ENCODE measurements at places on chromosomes 3 and 15.

DNA sequence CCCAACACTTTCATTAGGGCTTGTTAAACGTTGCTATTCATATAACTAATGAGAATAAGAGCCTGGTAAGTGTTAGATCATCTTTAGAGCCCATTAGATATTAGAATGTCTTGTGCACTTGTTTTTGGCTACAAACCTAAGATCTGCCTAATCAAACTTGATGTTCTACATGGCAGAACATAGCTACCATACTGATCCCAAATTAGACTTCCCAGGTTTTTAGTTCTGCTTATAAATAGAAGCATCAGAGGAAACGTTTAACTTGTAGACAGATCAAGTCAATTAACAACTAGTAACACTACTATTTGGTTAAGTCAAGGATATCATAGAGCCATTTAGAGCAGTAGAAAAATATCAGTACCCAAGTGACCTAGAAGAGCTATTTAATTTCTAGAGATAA lies 11.7 kb upstream of the KPNA4 start:
- no peak for DNase-seq

GRCh38 chr3:127053979-127054378 lies 71.1 kb downstream of the PLXNA1 start:
- no peak for DNase-seq

GRCh38 chr3:84108442-84108971 lies 850.3 kb upstream of the CADM2 start:
- peak; percentile 34 for DNase-seq

- no peak for DNase-seq
These were observed 39.1 kb downstream of the SYNM start for GRCh38 chr15:99143655-99144610.

DNA sequence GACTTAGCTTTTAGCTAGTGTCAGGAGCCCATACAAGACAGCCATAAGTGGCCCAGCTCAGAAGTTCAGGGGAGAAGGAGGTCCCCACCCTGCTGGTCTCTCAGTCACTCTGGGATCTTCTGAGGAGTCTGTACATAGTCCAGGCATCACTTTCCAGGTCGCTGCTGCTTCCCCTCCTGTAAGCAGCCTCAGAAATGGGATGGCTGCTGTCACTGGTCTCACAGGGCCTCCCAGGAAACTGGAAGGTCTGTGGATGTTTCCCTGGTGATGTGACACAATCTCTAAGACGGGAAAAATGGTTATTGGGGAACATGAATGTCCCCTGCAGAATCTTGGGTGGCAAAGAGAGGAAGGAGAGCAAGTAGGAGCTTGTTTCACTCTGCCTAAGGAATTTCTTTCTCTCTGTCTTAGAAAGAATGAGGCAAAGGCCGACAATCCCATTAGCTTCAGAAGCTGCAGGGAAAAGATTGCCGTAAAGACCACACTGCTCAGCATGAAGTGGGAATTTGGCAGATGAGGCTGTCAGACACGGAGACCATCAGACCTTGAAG lies 43.2 kb upstream of the TNFAIP8L3 start:
- no peak for DNase-seq

DNA sequence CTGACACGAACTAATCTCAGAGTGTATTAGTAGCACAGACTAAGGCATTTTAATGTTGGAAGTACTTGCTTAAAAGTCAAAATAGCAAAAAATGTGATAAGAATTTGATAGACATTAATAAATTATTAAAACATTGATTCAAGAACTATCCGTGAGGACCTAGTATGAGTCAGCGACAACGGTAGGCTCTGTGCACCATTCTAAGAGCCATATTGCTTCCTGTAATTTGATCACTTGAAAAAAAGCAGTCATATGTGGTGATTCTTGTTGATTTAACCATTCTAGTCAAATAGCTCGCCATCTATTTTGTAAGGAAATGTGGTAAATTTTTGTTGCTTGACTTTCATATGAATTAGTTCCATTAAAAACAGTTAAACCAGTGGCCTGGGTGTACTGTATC lies 534.9 kb upstream of the ARRDC4 start:
- no peak for DNase-seq

DNA sequence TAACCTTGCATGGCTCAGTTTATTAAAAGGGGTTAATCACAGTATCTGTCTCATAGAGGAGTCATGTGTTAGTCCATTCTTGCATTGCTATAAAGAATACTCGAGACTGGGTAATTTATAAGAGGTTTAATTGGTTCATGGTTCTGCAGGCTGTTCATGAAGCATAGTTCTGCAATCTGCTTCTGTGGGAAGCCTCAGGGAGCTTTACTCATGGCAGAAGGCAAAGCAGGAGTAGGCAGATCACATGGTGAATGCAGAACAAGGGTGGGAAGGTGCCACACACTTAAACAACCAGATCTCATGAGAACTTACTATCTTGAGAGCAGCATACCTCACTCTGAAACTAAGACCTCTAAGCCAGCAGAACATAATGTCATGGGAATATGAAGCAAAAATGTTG lies 42.2 kb upstream of the PTX3 start:
- no peak for DNase-seq

DNA sequence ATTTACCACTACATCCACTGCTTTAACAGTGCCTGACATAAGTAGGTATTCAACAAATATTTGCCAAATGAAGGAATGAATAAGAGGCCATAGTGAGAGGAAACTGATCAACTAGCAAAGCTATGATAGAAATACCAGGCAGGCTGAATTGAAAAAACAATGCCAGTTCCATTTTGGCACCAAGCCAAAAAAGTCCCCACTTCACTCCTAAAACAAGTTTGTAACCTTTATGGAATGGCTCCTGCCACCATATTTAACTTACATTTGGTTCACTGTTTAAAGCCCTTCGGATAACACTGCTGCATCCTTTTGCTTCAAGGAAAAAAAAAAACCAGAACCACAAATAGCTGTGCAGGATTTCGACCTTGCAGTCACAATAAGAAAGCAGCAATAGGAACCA lies 166.1 kb downstream of the FRMD5 start:
- DNase-seq, result no peak

GRCh38 chr3:140584549-140584948 lies 93.3 kb upstream of the TRIM42 start:
- no peak for DNase-seq

- no peak for DNase-seq
These were observed 8.6 kb upstream of the SIAH2 start for GRCh38 chr3:150771600-150771999.

DNA sequence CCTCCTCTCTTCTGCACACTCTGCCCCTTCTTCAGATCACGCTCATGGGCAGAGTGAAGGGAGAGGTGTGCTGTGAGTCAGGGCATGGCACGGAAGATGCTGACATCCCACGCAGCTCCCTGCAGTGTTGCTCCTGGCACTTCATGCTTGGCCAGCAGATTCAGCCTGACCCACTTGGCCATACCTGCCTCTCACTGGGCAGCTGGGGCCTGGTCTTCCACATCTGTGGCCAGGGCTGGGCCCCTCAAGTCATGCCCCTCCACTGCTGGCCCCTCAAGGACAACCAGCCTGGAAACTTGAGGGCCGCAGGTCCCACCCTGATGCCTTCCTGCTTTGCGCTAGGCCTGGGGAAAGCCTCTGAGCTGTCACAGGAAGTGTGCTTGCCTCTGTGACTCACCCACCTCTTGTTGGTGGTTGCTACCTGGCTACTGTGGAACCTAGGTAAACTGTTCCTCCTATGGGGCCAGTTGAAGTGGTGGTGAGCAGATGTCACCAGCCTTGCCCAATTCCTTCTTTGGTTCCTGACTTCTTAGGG lies 48.7 kb downstream of the BSN start:
- DNase-seq, result no peak

- DNase-seq, result no peak
These were observed 6.1 kb downstream of the IL17RD start for GRCh38 chr3:57158813-57159738.

GRCh38 chr3:69231929-69232440 lies 109.6 kb upstream of the LMOD3 start:
- no peak for DNase-seq

- DNase-seq, result no peak
These were observed 229.3 kb downstream of the NSUN3 start for GRCh38 chr3:94292151-94292550.

DNA sequence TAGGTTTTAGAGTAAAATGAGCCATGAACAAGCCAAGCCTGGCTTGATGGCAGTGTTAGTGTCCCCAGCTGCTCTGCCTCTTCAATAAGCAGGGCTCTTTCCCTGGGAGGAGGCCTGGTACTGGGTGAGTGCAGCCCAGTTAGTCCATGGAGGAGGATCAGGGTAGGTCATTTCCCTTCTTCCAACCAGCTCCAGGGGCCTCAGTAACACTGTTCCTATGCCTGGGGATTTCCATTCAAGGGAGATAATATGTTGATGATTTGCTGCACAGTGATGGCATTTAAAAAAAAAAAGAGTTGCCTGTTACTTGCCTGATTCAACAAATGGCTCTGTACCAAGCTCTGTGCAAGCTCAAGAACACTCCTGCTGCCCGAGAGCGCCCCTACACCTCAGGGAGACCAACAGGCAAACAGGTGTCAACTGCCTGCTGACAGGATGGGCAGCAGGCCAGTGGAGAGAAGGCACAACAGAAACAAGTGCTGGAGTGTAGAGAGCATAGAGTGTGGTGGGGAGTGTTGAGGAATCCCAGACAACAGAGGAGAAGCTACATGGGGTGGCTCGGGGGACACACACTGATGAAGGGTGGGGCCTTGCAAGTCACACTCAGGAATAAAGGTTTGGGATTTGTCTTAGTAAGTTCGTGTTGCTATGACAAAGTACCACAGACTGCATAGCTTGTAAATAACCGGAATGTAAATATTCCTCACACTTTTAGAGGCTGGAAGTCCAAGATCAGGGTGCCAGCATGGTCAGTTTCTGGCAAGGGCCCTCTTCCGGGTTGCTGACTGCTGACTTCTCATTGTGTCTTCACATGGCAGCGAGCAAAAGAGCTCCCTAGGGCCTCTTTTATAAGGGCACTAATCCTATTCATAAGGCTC lies 78.6 kb upstream of the PXYLP1 start:
- no peak for DNase-seq

GRCh38 chr3:169071003-169071402 lies 592.5 kb downstream of the MECOM start:
- DNase-seq, result no peak

DNA sequence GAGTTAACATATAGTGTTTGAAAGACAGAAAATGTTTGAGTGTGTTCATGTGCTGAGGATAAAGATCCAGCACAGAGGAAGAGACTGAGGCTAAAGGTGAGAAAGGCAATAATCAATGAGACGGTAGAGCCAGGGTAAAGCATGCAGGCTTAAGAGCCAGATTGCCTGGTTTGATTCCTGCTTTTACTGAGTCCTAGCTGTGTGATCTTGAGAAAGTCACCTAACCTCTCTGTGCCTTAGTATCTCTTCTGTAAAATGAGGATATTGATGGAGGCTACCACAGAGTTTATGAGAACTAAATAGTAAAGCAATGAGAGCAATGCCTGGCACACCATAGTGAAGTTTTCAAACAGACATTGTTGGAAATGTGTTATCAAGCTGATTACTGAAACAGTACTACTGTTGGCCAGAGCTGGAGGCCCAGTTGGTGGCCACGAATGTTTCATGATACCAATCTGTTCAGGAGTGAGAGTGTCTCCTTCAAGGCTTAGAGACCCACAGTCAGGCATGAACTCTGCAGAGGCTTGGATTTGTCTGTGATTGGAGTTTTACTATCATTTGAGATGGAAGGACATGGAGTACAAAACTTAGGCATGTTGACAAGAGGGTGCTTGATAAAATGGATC lies 26.8 kb downstream of the IL16 start:
- no peak for DNase-seq

- no peak for DNase-seq
These were observed 73.1 kb upstream of the BHLHE40 start for GRCh38 chr3:4906107-4906621.

DNA sequence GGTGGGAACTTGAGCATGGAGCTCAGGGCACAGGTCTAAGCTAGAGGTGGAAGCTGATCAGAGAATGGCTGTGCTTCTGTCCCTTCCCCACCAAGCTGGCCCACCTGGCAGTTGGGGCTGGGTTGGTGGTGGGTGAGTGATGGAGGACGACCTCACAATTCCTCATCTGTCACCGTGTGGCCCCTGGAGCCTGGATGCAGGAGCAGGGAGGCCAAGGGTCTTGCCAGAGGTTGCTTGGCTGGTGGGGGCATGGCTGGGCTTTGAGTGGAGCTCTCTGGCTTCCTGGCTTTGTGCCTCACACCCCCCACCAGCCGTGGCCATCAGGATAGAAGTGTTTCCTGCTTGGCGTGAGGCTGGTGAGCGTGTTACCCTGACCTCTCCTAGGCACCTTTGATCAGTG lies 36.0 kb downstream of the FBLN2 start:
- no peak for DNase-seq

- no peak for DNase-seq
These were observed 755 bp downstream of the PDE8A start for GRCh38 chr15:84982301-84982920.

- DNase-seq, result no peak
These were observed 116.5 kb upstream of the FAM174B start for GRCh38 chr15:92772061-92772460.

DNA sequence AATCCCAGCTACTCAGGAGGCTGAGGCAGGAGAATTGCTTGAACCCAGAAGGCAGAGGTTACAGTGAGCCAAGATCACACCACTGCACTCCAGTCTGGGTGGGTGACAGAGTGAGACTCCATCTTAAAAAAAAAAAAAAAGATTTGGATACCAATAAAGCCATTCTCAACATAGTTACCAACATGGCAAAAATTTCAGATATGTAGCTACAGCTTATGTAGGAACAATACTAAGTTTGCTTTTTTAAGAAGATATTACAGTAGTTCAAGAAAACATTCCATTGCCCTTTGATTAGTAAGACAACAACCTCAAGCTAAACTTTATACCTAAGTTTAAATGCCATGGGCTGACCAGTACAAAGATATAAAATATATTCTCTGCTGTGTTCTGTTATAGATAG lies 34.4 kb downstream of the ZNF106 start:
- no peak for DNase-seq

- no peak for DNase-seq
These were observed 4.1 kb downstream of the FOXP1 start for GRCh38 chr3:71579326-71579934.

GRCh38 chr3:49278548-49278947 lies 1.5 kb upstream of the C3orf62 start:
- no peak for DNase-seq

- DNase-seq, result no peak
These were observed 609 bp downstream of the GOLGA8A start for GRCh38 chr15:34436956-34437442.

DNA sequence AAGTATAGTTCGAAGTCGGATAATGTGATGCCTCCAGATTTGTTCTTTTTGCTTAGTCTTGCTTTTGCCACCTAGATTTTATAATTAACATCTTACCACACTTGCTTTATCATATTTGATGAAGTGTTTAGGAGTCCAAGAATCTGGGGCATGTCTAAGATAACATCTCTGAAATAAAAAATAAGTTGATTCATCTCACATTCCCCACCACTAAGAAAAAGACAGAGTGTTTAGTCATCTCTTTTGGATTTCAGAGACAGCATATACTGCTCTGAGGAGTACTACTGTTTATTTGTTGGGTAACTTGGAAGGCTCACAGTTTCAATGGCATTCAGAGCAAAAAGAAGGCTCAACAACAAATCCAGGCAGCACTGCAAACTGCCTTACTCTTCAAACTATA lies 324.2 kb upstream of the ATP11B start:
- no peak for DNase-seq

- DNase-seq, result no peak
These were observed 16.1 kb downstream of the HACL1 start for GRCh38 chr3:15585111-15585845.

GRCh38 chr15:64461721-64462162 lies 1.4 kb downstream of the ZNF609 start:
- DNase-seq, result no peak

GRCh38 chr3:16916840-16917239 lies 32.1 kb downstream of the PLCL2 start:
- no peak for DNase-seq

All from nucleus accumbens (tissue), 56 donors.